ENCODE measurements at places on chromosomes 7 and 10.

- no peak for DNase-seq
These were observed 201.2 kb upstream of the PRKCQ start for GRCh38 chr10:6781133-6781770.

GRCh38 chr7:151676759-151677158 is 157.1 kb upstream of the RHEB start:
- DNase-seq, result no peak

DNA sequence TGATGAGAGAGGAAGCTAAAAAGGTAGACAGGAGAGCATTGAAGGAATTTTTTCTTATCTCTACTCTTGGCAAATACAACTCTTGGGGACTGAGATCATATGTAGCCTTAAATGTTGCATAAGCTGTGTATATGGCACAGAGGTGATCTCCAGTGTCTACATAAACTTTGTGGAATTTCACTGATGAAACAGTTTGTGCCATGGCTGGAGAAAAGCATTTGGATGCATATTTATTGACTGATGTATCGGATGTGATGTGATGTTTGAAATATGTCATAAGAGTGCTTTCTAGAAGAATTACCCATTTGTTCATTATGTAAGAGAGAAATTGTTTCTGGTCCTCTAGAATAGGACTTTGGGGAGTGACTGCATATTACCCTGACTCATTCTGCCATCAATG is 244.9 kb upstream of the LRRTM3 start:
- DNase-seq, result no peak

DNA sequence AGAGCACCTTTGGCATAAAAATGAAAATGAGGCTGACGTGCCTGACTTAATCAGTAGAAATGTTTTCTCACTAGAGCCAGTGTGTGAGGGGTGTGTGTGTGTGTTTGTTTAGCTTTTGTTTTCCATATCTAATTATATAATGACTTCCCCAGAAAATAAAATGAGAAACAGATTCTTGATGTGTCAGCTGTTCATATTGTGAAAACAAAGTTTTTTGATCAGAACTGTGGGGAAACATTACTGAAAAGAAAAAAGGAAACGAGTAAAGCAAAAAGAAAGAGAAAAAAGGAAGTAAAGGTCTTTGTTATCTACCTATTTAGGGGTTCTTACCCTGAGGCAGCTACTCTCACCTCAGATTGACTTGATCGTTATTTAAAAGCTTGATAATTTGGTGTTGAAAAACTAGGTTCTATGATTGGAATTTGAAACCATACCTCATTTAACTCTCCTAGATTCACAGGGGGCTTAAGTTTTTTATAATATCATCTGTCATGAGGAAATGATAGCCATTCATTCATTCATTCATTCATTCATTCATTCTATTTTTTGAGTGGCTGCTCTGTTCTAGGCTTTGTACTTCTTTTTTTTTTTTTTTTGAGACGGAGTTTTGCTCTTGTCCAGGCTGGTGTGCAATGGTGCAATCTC is 58.0 kb downstream of the CREM start:
- DNase-seq, result no peak

GRCh38 chr7:100555701-100556100 is 16.7 kb downstream of the AGFG2 start:
- DNase-seq, result no peak

GRCh38 chr10:62323751-62324150 is 50.4 kb upstream of the ZNF365 start:
- DNase-seq, result no peak

DNA sequence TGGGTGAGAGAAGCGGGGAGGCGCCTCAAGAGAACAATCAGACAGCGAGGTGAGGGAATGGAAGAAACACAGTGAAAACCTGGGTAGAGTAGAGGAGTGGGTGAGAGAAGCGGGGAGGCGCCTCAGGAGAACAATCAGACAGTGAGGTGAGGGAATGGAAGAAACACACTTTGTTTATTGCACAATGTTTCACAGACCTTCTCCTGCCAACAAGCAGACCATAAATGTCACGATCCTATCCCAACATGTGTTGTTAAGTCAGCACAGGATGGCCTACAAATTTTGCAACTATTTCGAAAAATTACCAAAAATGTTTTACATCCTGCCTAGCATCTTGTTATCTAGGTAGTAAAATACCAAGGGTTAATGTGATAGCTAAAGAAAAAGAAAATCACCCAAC is 115.3 kb downstream of the JAZF1 start:
- DNase-seq, result no peak

DNA sequence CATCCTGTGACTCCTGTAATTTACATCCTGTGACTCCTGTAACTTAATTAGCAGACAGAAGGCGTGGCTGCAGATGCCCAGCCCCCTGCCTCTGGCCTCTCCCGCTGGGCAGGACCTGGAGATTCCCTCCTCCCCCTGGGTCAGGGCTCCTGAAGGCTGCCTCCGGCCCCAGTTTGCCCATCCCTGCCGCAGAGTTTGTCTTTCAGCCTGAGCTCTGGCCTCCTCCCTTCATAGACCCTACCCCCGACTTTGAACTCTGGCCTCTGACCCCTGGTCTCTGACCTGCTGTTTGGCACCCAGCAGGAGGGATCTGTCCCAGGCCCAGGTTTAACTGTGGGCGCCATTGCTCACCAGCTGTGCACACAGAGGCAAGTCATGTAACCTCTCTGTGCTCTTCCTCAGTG is 45.6 kb downstream of the ELFN1 start:
- no peak for DNase-seq

GRCh38 chr10:3806603-3807002 is 21.6 kb upstream of the KLF6 start:
- no peak for DNase-seq

DNA sequence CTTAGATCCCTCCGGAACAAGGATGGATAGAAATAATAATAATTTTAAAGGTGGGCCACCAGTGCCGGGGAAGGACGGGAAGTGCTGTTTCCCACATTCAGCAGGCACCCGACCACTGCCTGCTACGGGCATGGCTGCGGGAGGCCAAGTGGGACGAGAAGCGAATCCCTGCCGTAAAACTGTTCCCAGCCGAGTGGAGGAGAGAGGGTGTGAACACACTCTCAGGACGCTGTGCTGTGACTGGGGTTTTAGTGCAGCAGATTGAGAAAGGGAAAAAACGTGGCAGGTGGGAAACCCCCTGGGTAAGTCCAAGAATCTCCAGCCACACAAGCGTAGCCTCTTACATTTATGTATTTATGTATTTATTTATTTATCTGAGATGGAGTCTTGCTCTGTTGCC is 158.8 kb downstream of the DNAJB6 start:
- peak; percentile 26 for DNase-seq

- DNase-seq, result no peak
These were observed 12.3 kb upstream of the ASB4 start for GRCh38 chr7:95473276-95473985.

GRCh38 chr10:124671486-124672075 is 72.6 kb downstream of the FAM53B start:
- peak; percentile 71 for DNase-seq

- DNase-seq, result no peak
These were observed 52.0 kb downstream of the ZRANB1 start for GRCh38 chr10:124993736-124994451.

- DNase-seq, result peak; percentile 76
These were observed 17.7 kb upstream of the TTYH3 start for GRCh38 chr7:2613931-2614600.

- DNase-seq, result peak; percentile 63
These were observed 128.9 kb downstream of the PLXDC2 start for GRCh38 chr10:19944911-19945663.

- no peak for DNase-seq
These were observed 284.5 kb upstream of the SEMA3D start for GRCh38 chr7:85471307-85471706.

- no peak for DNase-seq
These were observed 145.2 kb downstream of the RNF133 start for GRCh38 chr7:122553761-122554160.

- no peak for DNase-seq
These were observed 370.2 kb downstream of the ARL4A start for GRCh38 chr7:13057462-13058200.

DNA sequence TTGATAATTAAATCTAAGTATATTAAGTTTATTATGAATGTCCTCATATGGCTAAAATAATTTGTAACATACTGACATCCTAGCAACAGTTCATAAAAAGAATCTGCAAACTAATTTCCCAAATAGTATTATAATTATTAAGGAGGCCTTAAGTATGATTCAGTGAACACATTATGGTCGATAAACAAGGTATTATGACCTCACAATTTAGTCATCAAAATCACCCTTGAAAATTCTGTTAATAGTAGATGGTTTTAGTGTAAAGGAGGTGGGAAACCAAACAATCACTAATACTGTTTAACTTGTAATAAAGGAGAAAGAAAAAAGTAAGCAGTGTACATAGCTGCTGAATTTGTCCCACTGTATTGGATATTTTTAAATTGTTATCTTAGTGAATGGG is 2.1 kb downstream of the ETV1 start:
- no peak for DNase-seq

- DNase-seq, result no peak
These were observed 7.7 kb upstream of the ABCB1 start for GRCh38 chr7:87608431-87608830.
